NCI-H1436 (cell line): ENCODE measurements at places on chromosomes 3 and 15.

DNA sequence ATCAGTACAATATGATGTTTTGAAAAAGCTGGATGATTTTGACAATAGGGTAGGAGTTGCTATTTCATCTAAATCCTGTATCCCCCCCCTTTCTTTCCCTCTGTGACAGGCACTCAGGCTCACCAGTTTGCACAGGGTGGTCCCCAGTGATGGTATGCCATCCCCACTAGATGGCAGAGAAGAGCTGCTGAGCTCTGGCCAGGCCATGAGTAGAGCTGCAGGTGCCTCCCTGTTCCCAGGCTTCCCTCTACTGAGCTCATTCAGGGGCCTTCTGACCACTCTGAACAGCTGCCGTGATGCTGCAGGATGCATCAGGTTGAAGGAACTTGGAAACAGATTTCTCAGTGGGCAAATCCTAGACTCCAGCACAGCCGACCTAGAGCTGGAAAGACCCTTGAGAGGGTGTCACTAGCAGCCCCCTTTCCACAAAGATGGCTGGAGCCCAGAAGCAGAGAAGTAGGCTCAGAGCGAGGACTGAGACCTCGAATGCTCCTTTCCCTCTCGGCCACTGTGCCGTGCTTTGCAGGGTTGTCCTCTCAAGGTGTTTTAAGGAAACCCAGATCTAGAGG lies 45.1 kb downstream of the EFCAB12 start:
- DNase-seq = peak; percentile 52

DNA sequence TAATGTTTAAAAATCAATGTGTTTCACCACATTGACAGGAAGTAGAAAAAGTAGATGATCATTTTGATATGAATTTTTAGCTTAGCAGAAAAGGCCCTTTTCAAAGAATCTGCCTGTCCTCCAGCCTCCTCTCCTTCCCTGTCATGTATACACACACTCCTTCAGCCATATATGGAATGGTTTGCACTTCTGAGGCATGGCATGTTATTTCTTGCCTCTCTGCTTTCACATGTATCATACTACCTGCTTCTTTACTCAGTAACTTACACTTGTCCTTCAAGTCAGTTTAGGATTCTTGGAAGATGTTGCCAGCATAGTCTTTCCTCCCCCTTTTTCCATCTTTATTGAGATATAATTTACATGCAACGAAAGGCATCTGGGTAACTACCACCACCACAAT lies 79.0 kb downstream of the REC114 start:
- DNase-seq = no peak

- DNase-seq = peak; percentile 19
Measured at GRCh38 chr15:55434989-55435825, 26.9 kb downstream of the PIERCE2 start.

DNA sequence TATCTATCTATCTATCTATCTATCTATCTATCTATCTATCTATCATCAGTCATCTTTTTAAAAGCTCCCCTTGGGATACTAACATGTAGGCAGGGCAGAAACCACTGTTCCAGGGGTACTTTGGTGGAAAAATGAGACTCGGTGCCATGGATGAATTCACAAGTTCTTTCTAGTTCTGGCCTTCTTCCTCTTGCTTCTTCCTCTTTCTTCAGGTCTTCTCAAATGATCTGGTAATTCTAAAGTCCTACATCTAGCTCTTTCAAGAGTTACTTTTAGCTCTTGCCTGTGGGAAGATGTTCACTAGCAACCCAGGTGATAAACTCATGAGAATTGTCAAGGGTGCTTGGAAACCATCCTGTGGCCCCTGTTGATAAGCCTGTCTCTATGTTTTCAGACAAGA lies 168.5 kb upstream of the TBC1D5 start:
- DNase-seq = no peak

DNA sequence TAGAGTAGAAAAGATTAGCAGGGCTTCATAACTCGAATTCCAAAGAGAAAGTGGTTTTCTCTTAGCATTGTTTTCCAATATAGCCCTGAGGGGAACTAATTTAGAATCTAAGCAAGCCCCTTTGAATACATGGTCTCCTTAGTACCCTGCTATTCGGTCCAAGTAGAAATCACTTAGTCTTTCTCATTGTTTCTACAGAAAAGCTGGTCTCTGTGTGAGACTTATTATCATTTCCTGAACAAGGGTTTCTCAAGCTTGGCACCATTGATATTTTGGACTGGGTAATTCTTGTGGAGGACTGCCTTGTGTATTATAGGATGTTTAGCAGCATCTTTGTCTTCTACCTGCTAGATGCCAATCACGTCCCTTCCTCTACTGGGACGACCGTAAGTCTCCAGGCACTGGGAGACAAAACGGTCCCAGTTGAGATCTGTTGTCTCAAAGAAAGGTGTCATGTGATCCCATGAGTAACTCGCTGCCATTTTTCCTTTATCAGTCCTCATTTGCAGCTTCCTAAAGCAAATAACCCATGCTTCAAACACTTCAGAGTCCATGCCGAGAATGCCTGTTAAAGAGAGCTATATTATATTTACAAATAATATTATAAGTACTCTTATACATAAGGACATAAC lies 230.7 kb upstream of the SLCO3A1 start:
- DNase-seq = no peak

GRCh38 chr15:20106026-20106425 lies 435.6 kb downstream of the GOLGA6L6 start:
- DNase-seq = no peak

DNA sequence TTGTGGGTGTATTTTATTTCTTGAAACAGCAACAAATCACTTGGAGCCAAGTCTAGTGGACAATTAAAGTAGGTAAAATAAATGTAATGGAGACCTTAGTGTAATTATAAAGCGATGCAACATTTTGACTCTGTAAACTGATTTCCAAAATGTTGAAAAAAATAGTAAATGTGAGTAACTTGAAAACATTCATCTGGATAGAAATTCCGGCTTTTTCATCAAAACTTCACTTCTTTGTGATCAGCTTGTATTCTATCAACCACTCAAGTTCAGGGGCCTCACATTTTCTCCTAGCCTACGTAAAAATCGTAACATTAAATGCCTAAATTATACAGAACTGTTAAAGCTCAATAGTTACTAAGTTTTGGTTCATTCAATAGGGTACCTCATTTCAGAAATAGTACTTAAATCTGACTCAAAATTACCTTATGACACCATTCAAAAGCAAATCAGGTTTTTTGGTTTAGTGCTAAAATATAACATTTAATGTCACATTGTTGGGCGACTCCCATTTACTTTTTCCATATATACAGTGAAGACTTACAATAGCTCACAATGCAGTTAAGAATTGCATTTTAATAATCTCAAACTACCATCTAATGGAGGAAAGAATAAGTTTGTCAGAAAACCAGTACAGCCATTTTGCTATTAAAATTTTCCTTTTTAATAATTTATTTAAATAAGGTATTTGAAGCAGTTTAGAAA lies 12.7 kb downstream of the CCNL1 start:
- no peak for DNase-seq
